Psoas muscle (tissue), 8 donors: ENCODE measurements at places on chromosomes 4 and X. TPM values are rescaled to one million over a fixed set of nuclear protein-coding genes. Genes with fewer than 3 reads are reported as not detected.

DNA sequence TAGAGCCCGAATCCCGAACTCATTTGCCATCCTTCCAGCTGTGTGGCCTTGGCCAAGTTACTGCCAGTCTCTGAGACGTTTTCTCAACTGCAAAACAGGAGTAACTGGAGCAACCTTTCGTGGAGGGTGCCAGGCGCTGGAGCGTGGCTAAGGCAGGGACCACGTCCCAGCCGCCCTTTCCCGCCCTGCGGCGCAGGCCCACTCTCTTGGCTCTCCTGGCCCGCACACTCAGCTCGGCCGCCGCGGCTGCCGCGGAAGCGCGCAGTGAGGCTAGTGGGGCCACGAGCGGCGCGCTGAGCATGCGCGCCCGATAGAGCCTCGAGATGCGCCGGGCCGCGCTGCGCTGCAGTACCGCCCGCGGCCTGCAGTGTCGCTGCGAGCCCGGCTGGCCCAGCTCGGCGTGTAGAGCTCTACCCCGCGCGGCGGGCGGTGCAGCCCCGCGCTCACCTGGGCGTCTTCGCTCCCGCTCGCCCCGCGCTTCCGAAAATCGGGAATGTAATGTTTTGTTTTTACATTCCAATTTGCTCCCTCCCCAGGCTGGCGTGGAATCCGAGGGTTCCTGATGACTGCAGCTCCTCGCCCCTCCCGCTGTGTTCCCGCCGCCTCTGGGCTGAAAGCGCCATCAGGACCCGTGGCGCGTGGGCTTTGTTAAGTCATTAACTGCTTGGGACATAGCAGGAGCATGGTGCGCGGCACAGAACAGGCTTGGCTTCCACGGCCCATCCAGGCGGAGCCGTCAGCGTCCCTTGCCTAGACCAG is 4.0 kb upstream of the ZNF518B start:
- H3K36me3 ChIP-seq: no peaks in the 10 kb centered on the region
- peak overlapping the region; percentile 51 for H3K4me3 ChIP-seq
- peaks cover 43% of the 10 kb centered on the region for H3K27me3 ChIP-seq

DNA sequence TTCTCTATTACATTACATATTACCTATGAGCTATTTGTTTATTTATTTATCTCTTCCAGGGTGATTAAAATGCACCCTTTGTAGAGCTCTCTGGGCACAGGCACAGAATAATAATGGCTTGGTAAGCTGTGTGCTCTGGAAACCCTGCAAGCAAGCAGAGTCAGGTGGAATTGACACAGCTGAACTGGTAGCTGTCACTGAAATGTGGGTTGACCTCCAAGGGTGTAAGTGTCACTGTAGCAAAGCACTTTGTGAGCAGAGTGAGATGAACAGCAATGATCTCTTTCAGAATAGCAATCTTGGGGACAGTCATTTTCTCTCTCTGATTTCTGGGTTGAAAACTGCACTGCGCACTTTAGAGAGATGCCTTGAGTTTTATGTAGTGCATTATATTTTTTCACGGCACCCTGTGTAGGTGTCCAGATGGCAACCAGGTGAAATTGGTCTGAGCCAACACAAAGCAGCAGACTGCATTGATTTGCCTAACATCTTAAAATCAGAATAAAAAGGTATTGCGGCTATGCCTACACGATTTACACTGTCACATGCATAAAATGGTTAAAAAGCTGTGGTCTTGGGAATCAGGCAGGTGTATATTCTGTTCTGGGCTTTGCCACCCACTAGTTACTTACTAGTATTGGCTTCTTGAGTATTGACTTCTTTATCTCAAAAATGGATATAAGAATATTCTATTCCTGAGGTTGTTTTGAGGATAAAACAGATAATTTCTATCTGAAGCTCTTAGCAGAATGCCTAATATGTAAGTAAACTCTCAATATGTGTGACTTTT is 450.3 kb downstream of the RAPGEF2 start:
- no peak overlapping the region for H3K27ac ChIP-seq
- no peak for DNase-seq
- H3K27me3 ChIP-seq: no peaks in the 10 kb centered on the region
- no peaks in the 10 kb centered on the region for H3K36me3 ChIP-seq

- H3K4me3 ChIP-seq: peak overlapping the region; percentile 42
- H3K36me3 ChIP-seq: no peaks in the 10 kb centered on the region
- peaks cover 46% of the 10 kb centered on the region for H3K4me1 ChIP-seq
- no peaks in the 10 kb centered on the region for H3K27me3 ChIP-seq
- peak; percentile 74 for DNase-seq
- H3K27ac ChIP-seq: peak overlapping the region; percentile 71
Measured at GRCh38 chr4:2800691-2801596, 8.1 kb downstream of the SH3BP2 start.

GRCh38 chrX:46204721-46205422 is 340.3 kb downstream of the ZNF674 start:
- no peaks in the 10 kb centered on the region for H3K27me3 ChIP-seq
- no peak for DNase-seq
- H3K27ac ChIP-seq: no peak overlapping the region
- H3K4me3 ChIP-seq: no peak overlapping the region
- H3K36me3 ChIP-seq: no peaks in the 10 kb centered on the region

DNA sequence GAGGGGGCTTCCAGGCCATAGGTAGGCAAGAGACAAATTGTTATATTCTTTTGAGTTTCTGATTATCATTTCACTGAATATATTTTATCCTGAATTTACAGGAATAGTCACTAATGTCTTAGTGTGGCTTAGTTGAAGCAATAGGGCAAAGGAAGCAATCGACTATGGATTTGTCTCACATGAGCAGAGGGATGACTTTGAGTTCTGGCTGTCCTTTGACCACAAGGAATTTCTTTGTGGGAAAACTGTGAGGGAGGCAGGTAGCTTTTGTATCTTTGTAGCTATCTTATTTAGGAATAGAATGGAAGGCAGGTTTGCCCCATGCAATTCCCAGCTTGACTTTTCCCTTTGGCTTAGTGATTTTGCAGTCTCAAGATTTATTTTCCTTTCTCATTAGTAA is 207.3 kb upstream of the ANXA10 start:
- H3K4me1 ChIP-seq: no peaks in the 10 kb centered on the region
- no peak overlapping the region for H3K27ac ChIP-seq
- H3K4me3 ChIP-seq: no peak overlapping the region
- no peaks in the 10 kb centered on the region for H3K27me3 ChIP-seq
- H3K36me3 ChIP-seq: no peaks in the 10 kb centered on the region
- no peak for DNase-seq

The DNAJB14 gene
- total RNA-seq: 15.1 TPM

The GUCY1B1 gene
- total RNA-seq: 7.7 TPM

- H3K4me1 ChIP-seq: no peaks in the 10 kb centered on the region
- no peaks in the 10 kb centered on the region for H3K36me3 ChIP-seq
- H3K27me3 ChIP-seq: peaks cover 4% of the 10 kb centered on the region
- H3K4me3 ChIP-seq: no peak overlapping the region
- no peak overlapping the region for H3K27ac ChIP-seq
Measured at GRCh38 chrX:154652311-154653047, 900 bp downstream of the CTAG2 start.

DNA sequence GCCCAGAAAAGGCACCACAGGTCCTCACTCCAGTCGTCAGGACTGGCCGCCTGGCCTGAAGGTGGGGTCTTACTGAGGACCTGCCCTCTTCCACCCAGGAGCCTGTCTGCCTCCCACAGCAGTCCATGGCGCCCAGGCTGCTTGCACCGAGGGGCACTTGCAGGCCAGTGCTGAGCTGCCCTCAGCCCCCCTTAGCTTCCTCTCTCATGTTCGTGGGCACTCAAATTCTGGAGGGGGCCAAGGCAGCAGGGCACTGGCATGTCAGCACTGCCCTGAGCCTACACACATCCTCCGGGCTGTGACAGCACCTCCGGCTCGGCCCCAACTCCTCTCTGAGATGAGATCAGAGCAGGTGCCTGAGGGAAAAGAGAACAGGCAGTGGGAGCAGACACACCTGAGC is 27.2 kb upstream of the ZBTB33 start:
- no peaks in the 10 kb centered on the region for H3K36me3 ChIP-seq
- DNase-seq: no peak
- H3K27me3 ChIP-seq: no peaks in the 10 kb centered on the region
- H3K4me3 ChIP-seq: no peak overlapping the region

The RIBC1 gene
- 0.64 TPM for total RNA-seq

DNA sequence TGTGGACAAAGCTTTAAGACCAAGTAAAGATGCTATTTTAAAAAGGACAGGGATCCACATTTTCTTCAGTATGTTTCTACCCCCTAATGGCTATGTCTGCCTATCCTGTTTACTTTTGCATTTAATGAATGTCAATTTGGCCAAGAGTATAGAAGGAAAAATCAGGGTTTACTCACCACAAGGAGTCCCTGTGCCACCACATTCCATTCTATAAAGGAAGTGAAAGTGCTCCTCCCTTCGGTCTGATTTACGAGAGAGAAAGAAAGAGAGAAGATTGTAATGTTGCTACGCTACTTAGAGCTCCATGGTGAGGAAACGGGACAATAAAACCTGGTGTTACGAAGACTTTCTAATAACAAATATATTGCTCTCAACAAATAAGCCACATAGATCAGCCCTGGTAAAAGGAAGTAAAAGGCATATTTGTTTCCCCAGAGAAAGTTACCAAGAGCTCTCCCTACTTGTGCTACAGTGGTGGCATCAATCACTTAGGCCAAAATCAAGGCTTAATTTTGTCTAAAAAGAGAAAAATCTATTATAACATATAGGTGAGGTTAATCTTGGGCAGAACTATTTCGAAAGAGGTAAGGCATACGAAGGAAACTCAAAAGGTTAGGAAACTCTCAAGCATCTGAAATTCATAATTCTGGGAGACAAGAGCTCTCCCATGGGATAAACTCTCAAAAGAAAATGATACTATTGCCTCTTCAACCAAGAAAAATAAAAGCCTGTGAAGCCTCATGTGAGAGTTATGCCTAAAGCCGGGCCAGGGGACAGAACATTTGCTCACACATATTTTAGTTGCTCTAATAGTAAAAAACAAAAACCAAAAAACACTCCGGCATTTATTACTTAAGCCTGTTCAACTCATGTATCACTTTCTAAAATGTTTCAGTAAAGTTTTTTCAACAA is 29.5 kb downstream of the TAPT1 start:
- DNase-seq: no peak
- peak overlapping the region; percentile 10 for H3K4me3 ChIP-seq
- H3K36me3 ChIP-seq: no peaks in the 10 kb centered on the region
- peak overlapping the region; percentile 5 for H3K27ac ChIP-seq
- H3K27me3 ChIP-seq: no peaks in the 10 kb centered on the region
- H3K4me1 ChIP-seq: peaks cover 36% of the 10 kb centered on the region

DNA sequence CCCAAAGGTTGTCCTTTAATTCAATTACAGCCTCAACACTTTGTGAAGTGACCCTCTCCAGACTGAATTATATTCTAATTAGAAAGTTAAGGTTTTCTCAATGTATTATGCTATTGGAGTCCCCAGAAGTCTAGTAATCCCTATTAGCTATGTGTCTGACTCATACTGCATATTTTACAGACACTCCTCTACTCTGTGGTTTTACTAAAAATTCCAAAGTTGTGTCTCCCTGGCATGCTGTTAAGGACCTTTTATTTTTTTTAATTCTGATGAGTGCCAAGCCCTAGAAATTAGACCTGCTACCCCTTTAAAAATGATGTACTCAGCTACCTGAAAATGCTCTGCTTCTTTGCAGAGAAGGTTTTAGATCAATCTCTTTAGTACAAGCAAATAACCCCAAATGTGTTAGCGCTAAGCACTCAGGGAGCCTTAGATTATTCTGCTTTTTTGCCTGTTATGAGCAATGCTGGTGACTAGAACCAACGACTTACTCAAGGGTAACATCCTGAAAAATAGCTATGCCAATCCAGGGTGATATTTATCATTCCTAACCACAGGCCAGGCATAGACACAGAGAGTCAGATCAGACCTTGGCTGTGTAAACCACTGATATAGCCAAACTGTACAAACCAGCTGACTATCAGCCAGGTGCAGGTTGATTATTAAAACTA is 26.1 kb upstream of the CXCL13 start:
- DNase-seq: no peak
- no peaks in the 10 kb centered on the region for H3K4me1 ChIP-seq
- no peak overlapping the region for H3K4me3 ChIP-seq

DNA sequence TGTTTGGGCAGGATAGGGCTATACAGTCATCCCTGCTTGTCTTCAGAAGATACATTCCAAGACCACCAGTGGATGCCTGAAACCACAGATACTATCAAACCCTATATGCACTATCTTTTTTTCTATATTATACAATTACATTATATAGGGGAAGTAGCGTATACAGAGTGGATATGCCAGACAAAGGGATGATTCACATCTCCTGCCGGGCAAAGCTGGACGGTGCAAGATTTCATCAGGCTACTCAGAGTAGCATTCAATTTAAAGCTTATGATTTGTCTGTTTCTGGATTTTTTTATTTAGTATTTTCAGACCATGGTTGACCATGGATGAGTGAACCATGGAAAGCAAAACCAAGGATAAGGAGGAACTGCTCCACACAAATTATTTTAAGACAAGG is 7.0 kb upstream of the AMTN start:
- no peaks in the 10 kb centered on the region for H3K27me3 ChIP-seq
- H3K27ac ChIP-seq: no peak overlapping the region
- DNase-seq: no peak
- no peaks in the 10 kb centered on the region for H3K36me3 ChIP-seq

DNA sequence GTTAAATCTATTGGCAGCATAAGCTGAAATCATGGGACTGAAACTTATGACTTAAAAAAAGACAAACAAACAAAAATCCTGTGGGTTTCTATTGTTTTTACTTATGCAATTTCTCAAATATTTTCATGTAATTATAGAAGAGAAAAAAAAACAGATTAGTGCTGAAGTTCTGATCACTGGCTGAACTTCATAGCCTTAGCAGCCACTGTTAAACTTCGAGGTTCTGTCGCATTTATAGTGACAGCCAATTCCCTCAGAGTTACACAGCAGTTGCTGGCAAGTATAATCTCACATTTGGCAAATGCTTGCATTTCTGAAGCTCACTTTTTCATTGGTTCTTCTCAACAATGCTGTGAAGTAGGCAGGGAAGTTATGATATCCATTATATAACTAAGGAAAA is 748.9 kb upstream of the MAGEB2 start:
- DNase-seq: no peak
- H3K36me3 ChIP-seq: no peaks in the 10 kb centered on the region
- H3K27ac ChIP-seq: no peak overlapping the region
- H3K27me3 ChIP-seq: no peaks in the 10 kb centered on the region
- H3K4me3 ChIP-seq: no peak overlapping the region

GRCh38 chrX:15173411-15173810 is 96.5 kb downstream of the ASB9 start:
- H3K36me3 ChIP-seq: no peaks in the 10 kb centered on the region
- no peaks in the 10 kb centered on the region for H3K4me1 ChIP-seq
- no peak overlapping the region for H3K27ac ChIP-seq
- no peak overlapping the region for H3K4me3 ChIP-seq
